Stimulated activated CD8-positive, alpha-beta memory T cell treated with anti-CD3 and anti-CD28 coated beads, Interleukin-4, amount 100 ng/mL, for 1 hour (primary cell): ENCODE measurements at places on chromosomes 2 and 18.

DNA sequence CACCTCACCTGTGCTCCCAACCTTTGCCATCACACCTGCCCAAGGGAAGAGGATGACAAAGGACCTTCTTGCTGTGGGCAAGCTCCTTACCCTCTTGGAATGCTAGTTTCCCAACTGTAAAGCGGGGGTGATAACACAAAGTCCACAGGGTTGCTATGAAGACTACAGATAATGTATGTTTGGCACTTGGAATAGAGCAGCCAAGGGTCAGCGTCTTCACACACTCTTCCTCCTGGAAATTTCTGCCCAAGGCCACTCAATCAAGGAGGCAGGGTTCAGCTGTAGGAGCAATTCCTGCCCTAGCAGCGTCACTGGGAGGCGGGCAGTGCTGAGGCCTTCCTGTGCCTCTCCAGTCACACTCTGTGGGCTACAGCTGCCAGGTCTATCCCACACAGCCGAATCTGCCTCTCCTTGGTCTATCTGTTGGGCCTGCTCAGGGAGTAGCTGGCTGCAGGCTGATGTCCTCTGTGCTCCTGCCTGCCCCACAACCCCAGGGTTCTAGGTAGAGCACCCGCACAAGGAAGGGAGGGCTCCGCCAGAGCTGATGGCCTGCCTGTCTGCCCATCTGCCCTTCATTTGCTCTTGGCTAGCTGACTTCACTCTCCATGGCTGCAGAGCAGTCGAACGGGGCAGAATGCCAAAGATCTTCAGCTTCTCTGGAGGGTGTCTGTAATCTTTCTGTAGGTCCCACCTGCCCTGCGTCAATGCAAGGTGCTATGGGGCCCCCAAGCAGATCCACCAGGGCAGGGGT, 91.9 kb downstream of the MRO start:
- DNase-seq = no peak

DNA sequence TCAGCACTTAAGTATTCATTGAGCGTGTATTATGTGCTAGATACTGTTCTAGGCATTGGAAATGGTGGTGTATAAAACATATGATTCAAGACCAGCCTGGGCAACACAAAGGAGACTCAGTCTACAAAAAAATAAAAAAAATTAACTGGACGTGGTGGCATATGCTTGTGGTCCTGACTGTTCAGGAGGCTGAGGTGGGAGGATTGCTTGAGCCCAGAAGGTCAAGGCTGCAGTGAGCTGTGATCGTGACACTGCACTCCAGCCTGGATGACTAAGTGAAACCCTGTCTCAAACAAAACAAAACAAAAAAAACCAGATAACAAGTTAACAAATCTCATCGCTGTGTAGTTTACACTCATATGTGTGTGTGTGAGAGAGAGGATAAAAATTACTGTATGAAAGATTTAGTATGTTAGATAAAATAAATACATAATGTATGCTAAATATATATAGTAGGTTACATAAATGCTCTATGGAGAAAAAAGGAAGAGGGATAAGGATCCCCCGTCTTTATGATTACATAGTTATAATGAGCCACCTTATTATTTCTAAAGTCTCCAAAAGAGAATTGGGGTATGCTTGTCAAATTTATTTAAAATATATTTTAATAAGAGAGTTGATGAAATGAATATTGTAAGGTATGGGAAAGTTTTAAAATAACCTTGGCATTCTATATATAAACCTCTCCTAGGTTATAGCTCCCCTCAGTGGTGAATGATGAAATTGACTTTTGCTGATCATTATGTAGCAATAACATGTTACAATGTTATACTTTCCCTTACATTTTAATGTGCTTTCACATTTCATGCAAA, 69.2 kb downstream of the EHBP1 start:
- DNase-seq = no peak

DNA sequence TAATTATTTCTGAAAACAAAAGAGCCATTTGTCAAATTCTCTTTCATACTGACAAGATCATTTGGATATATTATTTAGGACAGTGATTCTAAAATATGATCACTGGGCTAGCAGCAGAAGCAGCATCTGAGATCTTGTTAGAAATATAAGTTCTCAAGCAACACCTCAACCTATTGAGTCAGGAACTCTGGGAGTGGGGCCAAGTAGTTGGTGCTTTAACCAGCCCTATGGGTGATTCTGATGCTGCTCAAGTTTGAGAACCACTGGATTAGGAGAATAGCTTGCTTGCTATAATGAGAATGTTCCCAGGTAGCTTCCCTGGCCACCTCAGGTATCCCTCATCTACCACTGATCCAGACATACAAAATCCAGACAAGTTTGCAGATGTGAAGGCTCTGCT, 466.9 kb upstream of the CELF4 start:
- no peak for DNase-seq

DNA sequence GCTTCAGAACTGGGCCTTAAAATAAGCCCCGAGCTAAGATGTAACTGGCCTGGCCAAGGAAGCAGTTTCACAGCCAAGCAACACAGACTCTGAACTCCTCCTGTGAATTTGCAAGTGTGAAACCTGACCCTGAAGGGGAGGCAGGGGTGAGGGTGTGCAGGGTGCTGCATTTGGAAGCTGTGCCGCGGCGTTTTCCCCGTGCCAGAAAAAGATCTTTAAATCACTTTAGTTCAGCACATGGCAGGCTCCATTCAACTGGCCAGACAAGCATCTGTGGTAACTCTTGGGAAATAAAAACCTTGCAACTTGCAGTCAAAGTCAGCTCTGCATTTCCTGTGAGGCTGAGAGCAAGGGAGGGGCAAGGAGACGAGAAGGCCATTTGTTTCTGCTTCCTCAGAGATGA, 209.3 kb upstream of the SOX11 start:
- no peak for DNase-seq

GRCh38 chr2:68124321-68124720, 33.4 kb upstream of the PNO1 start:
- DNase-seq = no peak

DNA sequence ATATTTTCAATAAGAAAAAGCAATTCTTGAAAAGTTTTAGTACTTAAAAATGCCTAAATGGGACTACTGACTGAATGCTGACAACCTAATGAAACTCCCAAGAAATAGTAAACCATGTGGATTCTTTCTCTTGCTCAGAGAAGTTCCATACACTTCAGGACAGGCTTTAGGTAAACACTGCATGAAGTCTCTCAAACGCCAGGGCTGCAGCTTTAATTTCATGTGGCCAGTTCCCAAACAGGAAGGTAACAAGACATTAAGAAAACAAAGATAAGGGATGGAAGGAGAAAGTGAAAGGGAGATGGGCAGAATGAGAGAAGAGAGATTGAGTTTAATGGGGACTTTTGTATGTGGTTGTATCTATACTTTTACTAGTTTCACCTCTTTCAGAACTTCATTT, 734.7 kb upstream of the PKDCC start:
- DNase-seq = no peak

DNA sequence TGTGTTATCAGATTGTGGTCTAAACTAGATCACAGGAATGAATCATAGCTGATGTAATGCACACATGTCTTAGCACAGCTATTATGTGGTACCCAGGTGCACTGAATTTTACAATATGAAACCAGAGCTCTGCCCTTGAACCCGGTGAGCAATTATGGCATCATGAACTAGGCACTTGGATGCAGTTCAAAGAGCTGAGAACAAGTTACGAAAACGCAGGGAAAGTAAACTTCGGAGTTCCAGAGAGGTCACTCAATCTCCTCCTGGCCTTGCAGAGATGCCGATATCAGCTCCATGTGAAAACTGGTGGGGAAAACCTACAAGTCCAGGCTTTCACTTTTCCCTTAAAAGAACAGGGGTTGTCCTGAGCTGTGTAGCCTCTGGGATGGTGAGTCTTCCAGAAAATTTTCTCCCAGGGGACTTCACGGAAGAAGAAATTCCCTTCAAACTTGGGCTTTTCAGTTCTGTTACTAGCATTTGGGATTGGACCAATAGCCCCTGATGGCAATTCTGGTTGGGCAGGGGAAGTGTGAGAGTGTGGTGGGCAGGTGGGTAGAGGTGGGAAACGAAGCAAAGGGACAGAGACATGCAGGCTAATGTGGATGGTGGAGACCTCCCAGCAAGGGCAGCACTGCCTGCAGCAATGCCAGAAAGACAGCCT, 71.1 kb upstream of the SH3BP4 start:
- DNase-seq = no peak

DNA sequence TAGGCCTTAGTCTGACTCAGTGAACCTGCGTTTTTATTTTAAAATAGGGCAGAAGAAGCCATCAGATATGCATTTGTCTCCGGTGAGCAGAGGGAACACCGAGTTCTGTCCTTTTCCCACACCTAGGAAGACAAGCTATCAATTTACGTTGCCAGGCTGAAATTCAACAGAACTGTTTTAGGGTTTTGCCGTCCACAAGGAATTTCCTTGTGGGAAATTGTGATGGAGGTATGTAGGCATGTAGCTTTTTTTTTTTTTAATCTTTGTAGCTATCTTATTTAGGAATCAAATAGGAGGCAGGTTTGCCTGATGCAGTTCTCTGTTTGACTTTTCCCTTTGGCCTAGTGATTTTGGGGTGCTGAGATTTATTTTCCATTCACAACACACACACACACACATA, 62.0 kb upstream of the ASAP2 start:
- DNase-seq = no peak

DNA sequence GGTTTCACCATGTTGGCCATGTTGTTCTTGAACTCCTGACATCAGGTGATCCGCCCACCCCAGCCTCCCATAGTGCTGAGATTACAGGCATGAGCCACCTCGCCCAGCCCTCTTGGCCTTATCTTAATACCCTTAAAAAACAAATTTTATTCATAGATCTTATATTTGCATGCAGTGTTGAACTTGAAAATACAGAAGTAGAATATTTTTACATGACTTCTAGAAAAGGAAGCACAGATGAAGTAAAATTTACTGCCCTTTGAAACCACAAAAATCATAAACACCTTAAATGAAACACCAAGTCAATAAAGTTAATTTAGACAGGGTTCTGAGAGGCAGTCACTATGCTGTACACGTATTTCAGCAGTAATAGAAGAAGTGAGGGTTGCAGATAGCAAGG, 145.7 kb downstream of the CERS6 start:
- DNase-seq = no peak

- DNase-seq = no peak
These were observed 42.3 kb downstream of the GULP1 start for GRCh38 chr2:188333751-188334524.

GRCh38 chr2:77839102-77839501, 316.9 kb upstream of the LRRTM4 start:
- no peak for DNase-seq
